ENCODE measurements at places on chromosomes 12 and 14.

DNA sequence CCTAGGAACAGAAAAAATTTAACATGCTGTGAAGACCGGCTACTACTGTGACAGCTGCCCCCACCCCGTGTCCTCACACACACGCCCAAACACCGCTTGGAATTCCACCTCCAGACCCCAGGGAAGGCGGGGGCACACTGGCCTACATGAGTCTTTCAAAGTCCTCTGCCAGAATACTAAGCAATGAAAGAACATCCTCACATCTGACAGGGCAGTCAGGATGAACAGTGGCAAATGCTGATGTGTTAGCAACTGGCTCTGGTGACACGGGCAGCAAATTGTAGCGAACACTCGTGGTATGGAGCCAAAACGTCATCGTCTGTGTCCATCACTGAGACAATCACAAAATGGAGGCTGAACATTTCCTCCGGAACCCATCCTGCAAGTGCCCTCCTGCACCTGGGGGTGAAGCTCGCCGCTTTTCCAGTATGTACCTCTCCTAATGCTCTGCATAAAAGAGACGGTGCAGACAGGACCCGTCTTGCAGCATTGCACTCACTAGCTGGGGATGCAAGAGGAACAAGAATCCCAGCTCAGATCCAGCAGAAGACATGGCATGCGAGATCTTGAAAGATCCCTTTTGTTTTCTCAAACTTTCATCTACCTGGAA is 94.8 kb downstream of the BCL11B start:
- no peak for DNase-seq

GRCh38 chr14:99541211-99541610 is 60.0 kb downstream of the CCNK start:
- no peak for DNase-seq

GRCh38 chr12:111352296-111352993 is 16.4 kb downstream of the PHETA1 start:
- DNase-seq: no peak

GRCh38 chr14:23376482-23377197 is at the start of gene CMTM5:
TSS of gene CMTM5 (plus strand) at chr14:23377046. CDS start at chr14:23377252, 206 bp downstream.
- no peak for DNase-seq

DNA sequence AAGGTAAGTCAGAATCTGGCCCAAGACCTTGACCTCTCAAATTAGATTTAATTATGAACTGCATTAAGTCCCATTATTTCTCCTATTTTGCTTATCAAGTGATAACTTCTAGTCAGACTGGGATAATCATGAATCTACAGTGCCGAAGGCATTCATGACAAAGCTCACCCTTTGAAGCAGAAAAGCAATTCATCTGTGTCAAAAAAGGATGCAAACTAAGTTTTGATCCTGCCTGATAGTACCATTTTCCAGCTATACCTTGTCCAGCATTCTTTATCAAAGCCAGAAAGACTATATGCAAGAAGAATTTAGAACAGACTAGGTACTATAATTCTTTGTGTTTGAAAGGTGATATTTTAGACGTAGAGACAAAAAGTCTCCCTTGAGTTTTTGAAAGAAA is 268.1 kb downstream of the FBXL14 start:
- DNase-seq: no peak

DNA sequence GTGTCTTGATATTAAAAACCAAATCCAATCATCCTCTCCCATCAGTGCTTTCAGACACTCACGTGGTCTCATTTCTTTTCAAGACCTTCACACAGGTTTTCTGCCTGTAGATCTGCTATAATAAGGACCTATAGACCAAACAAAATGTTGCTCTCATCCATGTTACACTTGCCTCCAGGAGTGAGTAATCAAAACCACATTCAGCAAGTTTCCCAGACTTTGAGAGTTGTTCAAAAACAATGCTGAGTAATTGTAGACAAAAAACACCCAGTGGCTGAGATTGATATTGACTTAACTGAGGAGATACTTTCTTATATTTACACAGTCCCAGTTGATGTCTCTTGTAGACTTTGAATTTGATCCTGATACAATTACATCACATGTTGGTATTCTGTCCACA is 383.1 kb downstream of the TMEM132D start:
- no peak for DNase-seq

GRCh38 chr14:60506462-60506984 is 2.4 kb upstream of the SIX6 start:
- DNase-seq: no peak

- no peak for DNase-seq
These were observed 147.6 kb downstream of the FOXN3 start for GRCh38 chr14:89269404-89269803.

GRCh38 chr14:92458136-92459029 is 55.2 kb upstream of the RIN3 start:
- DNase-seq: no peak

GRCh38 chr14:50666772-50667683 is 1.1 kb downstream of the SAV1 start:
- peak; percentile 16 for DNase-seq

DNA sequence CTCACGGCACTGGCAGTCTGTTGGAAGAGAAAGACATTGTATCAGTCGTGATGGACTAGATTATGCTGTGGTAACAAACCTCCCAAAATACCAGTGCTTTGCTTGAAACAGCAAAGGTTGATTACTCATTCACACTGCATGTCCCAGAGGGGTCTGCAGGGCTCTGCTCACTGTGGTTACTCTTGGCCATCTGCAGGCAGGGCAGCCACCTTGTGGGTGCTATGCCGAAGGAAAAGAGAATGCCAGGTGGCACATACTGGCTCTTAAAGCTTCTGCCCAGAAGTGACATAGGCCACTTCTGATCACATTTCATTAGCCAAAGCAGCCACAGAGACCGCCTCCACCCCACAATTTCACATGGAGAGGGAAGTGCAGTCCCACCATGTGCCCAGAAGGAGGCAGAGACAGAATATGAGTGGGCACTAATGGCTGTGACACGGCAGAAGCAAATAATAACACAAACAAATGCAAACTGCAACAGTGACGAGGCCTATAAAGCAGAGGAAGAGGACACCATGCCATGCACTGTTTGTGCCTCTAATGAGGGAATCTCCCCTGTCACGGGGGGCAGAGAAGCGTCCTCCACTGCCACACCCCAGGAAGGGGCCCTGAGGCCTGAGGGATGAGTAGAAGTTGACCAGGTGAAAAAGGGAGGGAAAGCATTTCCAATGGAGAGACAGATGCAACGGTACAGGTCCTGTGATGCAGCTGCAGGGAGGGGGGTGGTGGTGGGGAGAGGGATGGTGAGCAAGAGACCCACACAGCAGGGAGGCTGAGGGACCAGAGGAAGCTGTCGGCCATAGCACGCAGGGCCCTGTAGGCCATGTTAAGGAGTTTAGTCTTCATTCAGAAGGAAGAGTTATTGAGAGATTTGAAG is 51.7 kb upstream of the KICS2 start:
- DNase-seq: peak; percentile 5

DNA sequence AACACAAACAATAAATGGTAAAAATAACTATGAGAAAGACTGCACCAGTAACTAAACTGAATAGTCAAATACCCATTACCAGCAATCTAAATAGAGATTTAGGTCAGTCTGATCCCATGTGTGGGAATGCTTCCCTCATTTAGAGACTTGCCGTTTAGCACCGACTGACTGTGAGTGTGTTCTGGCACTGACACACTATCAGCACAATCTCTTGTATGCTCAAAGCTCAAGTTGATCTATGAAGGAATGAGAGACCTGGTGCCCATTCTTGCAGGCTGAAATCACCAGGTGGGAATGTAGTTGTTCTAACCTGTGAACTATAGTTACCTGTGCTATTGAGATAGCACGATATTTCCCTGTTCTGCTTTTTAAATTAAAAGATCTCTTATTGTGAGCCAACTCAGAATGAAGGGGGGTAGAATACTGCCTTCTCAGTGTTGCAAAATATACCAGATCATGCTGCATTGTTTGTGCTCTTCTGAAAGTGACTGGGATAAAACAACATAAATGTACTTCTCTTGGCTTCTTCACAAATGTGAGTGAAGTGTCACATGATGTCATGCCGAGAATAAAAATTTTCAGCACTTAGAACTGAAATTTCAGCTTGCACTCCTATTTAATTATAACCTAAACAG is 99.6 kb downstream of the LIN7A start:
- DNase-seq: no peak

- no peak for DNase-seq
These were observed 20.9 kb upstream of the CALM1 start for GRCh38 chr14:90375934-90376333.

- DNase-seq: peak; percentile 85
These were observed 24.1 kb upstream of the BCDIN3D start for GRCh38 chr12:49866859-49867569.
